Caudate nucleus (tissue), 63 donors: ENCODE measurements at places on chromosomes 2 and 18.

- no peak for DNase-seq
Observed at GRCh38 chr2:17915099-17915498, 36.6 kb downstream of the KCNS3 start.

DNA sequence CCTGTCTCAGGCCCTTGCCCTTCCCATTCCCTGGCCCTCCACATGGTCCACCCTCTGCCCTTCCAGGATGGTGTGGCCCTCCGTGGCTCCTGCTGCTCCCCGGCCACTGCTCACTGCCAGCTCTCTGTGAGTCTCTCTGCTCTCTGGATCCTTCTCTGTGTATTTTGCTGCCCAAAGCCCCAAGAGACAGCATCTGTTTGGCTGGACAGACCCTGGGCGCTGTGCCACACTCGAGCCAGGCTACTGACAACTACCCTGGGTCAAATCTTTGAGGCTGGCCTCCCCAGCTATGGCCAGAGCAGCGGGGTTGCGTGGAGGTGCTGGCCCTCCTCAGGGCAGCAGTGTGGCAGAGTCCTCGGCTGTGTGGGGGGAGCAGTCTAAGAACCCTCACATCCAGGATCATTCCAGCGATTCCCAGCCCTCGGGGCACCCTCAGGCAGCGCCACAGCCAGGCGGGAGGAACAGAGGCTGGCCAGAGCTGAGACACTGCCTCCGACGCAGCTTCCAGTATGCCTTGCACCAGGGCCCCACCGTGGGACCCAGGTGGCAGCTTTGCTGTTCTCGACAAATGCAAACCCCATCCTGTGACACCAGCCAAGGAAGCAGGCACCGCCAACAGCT is 139.4 kb upstream of the GLI2 start:
- DNase-seq, result peak; percentile 37

DNA sequence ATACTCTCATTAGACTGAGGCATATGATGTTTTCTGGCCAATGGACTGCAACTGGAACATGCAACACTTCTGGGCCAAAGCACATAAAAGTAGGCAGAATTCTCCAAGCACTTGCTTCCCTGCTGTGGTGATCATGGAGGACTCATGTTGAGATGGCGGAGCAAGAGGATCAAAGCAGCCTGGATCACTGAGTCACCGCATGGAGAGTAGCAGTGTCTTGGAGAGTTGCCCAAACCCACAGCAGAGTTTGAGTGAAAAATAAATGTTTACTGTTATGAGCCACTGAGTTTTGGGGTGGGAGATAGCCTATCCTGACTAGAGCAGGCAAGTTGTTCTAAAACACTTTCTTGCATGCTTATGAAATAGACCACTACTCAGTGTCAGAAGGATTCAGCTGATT is 359.5 kb downstream of the ZNF521 start:
- DNase-seq, result no peak

DNA sequence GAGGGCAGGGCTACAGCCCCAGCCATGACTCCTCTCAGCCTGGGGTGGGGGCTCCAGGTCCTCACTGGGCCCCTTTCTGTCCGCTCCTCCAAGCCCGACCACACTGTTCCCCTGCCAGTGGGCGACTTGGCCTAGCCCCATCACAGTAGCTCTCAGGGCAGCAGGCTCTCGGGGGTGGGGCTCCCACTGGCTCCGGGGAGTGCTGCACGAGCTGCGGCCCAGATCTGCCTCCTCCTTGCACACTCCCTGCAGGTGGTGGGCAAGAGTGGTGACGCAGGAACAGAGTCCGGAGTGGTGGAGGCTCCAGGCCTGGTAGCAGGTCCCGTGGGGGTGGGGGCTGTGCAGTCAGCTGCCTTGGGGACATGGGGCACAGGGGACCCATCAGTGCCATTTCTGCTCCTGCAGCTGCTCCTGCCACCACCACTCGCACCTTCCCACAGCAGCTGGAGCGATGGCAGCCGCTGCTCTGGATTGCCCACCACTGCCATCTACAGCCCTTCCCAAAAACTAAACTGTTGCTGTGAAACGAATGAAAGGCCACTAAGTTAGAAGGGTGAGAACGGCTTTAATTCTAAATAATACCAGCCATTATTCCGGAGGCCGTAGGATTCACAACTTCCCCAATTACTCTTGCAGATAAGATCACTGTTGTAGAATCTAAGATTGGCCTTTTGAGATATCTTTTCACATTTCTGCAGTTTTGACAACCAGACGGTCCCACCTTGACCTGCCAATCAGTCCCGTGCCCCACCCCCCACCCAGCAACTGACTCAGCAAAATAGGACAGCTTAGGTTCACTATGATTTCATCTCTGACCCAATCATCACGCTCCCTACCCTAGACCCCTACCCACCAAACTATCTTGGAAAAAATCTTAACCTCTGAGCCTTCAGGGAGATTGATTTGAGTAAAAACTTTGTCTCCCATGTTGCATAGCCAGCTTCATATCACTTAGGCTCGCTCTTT is 530.2 kb downstream of the DCC start:
- DNase-seq, result no peak

GRCh38 chr2:30336978-30337841 is 105.9 kb downstream of the LBH start:
- no peak for DNase-seq

- DNase-seq, result no peak
Observed at GRCh38 chr2:200703127-200703925, 108.4 kb upstream of the BZW1 start.

GRCh38 chr2:147297820-147298219 is 547.0 kb upstream of the ACVR2A start:
- no peak for DNase-seq
